ENCODE measurements at places on chromosomes 5 and 9. TPM values are rescaled to one million over a fixed set of nuclear protein-coding genes. Genes with fewer than 3 reads are reported as not detected.

DNA sequence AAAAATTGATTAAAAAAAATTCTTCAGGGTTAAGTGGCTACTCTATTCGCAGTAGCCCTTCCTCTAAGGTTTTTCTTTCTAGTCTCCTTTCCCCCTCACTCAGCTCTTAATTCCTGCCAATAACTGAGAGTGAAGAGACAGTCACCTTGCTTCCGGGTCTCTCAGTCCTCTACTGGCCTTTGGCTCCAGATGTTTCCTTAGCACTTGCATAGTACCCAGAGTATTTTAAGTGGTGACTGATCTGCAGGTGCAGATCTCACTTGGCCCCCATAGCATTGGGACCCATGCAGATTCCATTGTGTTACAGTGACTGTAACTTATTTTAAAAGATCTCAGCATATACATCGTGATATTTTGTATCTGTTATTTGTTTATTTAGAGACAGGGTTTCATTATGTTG is 66.2 kb downstream of the GCNT1 start:
- DNase-seq = no peak

The SLC36A3 gene
- total RNA-seq = not detected

The GABRA1 gene
- not detected for total RNA-seq

DNA sequence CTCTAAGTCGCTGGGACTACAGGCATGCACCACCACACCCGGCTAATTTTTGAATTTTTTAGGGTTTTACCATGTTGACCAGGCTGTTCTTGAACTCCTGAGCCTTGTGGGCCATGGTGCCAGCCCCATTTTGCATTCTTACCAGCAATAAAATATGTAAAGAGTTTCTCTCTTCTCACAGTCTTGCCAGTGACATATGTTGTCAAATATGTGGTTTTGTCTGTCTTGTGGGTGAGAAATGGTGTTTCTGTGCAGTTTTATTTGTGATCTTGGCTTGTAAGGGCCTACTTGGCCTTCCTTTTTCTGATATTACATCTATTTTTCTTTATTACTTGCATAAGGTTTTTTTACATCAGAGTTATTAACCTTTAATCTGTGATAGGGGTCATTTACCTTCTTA is 47.1 kb downstream of the SPIN1 start:
- no peak for DNase-seq

GRCh38 chr5:74199436-74200210 is 440.9 kb downstream of the ENC1 start:
- DNase-seq = peak; percentile 69

The KIAA1958 gene
- 2.9 TPM for total RNA-seq

DNA sequence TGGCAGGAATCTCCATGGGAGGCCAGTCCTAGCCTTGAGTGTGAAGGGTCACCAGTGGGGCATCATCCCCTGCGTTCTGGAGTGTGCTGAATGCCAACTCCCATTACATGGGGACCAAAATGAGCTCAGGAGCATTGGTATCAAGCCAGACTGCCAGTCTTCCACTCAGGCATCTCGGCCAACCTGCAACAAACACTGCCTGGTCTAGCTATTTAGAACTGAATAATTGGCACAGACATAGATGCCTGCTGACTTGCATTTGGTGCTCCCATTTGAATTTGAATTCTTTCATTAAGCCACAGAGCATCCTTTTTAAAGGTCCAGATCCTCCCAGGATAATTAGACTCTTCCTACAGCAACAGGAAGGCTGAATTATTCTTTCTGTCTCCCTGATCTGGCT is 116.6 kb upstream of the ABCA1 start:
- DNase-seq = no peak

DNA sequence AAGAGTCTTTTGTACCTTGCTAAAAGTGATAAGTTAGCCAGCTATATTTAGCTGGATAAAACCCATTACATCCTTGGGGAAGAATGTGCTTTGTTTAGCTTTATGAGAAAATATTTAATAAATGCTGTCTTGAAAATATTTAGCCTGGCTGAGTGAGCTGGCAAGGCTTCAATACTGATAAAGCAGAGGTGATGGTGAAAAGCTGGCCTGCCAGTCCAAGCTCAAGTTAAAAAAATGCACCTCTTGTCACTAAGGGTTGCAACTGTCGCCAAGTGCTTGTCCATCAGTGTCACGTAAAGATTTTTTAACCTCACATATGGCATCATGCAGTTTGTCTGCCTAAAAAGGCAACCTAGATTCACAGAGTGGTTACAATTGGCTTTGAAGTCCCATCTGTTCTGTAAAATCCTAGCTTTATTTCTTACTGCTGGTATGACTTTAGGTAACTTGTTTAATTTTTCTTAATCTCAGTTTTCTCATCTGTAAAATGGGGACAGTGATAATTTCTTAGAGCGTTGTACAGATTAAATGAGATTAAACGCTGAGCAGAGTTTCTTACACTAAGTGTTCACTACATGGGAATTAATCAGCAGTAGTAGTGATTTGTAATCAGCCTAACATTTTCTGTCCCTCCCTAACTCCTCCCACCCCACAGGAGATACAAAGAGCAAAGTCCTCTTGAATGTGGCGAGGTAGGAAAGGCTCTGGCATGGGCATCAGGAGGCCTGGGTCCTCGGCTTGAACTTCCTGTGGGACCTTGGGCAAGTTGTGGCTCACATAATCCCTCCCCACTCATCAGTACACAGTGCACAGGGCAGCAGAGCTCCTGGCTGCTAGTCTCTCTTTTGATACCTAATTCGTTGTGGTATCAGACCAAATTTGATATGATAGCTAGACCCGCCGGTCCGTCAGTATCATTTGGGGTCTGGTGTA is 48.7 kb downstream of the PIK3R1 start:
- DNase-seq = peak; percentile 92

- no peak for DNase-seq
Measured at GRCh38 chr9:131492070-131492469, 10.6 kb upstream of the POMT1 start.

DNA sequence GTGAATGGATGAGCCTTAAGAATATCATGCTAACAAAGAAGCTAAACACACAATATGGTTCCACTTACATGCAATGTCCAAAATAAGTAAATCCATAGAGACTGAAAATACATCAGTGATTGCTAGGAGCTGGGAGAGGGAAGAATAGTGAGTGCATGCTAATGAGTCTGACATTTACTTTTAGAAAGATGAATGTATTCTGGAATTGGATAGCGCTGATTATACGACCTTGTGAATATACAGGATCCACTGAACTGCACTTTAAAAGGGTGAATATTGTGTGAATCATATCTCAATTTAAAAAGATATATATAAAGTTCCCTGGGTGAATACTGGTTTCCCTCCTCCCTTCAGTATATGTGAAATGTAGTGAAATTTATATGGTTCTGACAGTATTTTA is 46.2 kb downstream of the LOX start:
- no peak for DNase-seq

DNA sequence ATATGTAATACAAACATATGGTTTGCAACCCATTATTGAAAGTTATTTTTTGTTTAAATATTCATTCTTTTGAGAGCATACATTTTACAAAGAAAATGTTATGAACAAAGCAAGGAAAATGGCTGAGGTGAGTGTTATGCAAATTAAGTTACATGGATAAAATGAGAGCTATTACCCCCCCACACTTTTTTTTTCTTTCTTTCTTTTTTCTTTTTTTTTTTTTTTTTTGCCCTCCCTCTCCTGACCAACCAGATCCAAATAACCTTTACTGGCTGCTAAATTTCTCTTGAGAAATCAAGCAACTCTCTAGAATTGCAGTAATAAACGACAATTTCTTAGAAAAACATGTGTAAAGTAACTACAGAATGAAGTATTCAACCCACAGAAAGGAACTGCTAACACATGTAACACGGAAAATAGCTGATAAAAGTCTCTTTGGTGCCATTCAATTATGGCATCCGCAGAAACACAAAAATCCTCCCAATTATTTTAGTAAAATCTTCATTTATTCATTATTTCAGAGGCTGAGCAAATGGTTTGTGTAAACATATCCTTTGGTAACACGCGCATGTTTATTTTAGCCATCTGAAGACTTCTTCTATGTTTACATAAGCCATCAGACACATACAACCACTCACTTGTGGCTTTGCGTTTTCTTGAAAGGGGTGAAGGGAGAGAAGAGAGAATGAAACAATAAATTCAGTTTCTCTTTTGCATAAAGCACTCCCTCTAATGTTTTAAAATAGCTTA is 216.1 kb downstream of the NFIB start:
- DNase-seq = no peak

DNA sequence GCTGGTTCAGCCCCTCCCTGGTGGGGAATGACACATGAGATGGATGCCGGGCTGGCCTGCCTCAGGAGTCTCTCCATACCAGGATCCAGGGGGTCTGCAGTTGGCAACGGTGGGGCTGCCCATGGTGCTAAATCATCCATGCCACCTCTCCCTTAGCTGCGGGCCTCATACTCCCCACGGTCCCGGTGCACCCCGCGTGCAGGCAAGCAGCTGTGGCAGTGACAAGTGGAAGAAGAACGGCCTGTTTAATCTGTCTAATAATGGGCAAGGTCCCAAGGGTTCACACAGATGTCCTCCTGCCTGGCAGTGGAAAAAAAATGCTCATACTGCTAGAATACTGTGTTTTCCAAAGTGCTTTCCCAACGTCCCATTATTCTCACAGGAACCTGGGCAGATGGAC is 196.9 kb upstream of the PANK3 start:
- no peak for DNase-seq

- DNase-seq = peak; percentile 80
Measured at GRCh38 chr9:109316207-109316640, 4.6 kb downstream of the EPB41L4B start.

- peak; percentile 28 for DNase-seq
Measured at GRCh38 chr5:176578391-176578808, 29.3 kb downstream of the CDHR2 start.

DNA sequence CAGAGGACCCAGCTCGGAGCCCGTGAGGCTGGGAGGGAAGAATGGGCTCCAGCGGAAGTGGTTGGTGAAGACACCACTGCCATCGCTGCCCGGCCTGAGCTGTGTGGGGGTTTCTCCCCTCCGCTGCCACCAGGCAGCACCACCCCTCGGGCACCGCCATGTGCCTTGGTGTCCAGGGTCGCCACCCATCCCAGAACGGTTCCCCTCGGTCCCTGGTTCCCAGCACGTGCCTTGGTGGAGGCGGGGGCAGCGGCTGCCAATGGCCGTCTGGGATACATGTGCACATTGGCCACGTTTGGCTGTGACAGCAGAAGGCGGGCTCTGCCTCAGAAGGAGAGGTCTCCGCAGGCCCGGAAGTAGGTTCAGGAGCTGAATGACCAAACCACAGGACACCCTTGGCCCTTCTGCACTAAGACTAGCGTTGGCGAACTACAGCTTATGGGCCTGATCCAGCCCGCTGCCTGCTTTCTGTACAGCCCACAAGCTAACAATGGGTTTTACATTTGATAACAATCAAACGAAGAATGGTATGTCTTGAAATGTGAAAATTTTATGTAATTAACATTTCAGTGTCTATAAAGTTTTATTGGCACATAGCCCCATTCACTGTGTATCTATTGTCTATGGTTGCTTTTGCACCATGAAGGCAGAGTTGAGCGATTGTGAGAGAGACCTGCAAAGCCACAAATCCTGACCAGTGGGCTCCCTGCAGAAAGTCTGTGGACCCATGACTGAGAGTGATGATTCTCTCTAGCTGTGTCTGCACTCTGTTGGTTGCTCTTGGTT is 91.7 kb upstream of the RAPGEF1 start:
- no peak for DNase-seq

- no peak for DNase-seq
Measured at GRCh38 chr9:8864545-8864896, 1064.9 kb upstream of the DMAC1 start.

The RIMOC1 gene
- 30.9 TPM for total RNA-seq

GRCh38 chr5:168813184-168813968 is 234.2 kb upstream of the PANK3 start:
- DNase-seq = peak; percentile 15

GRCh38 chr5:44911501-44911900 is 102.8 kb downstream of the MRPS30 start:
- DNase-seq = no peak

The TBCA gene
- 344 TPM for total RNA-seq

DNA sequence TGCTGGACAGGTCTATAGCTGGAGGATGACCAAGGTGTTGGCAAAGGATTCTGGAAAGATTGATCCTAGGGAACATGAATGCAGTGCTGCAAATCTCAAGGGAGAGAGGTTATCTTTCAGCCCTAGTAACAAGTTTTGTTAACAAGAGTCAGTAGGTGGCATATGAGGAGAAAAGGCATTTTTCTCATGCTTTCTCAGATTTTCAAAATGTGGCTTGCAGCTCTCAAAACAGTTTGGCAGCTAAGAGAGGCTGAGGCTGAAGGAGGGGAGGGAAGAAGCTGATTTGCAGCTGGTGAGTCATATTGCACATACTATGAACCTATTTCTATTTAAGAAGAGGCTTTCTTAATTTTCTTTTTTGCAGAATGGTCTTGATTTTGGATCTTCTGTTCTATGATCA is 64.3 kb upstream of the PCA3 start:
- DNase-seq = peak; percentile 91

The DMRT3 gene
- not detected for total RNA-seq

GRCh38 chr9:78320875-78321496 is 24.1 kb downstream of the PSAT1 start:
- no peak for DNase-seq

DNA sequence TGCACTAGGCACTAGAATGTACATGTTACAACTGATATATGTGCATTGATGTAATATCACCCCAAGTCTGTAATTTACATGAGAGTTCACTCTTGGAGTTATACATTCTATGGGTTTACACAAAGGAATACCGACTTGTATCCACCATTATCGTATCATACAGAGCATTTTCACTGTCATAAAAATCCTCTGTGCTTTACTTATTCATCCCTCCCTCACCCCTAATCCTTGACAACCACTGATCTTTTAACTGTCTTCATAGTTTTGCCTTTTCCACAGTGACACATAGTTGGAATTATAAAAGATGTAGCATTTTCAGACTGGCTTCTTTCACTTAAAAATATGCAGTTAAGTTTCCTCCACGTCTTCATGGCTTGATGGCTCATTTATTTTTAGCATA is 11.1 kb upstream of the RFK start:
- no peak for DNase-seq

The PDE8B gene
- total RNA-seq = not detected

The SUSD3 gene
- total RNA-seq = 0.09 TPM

DNA sequence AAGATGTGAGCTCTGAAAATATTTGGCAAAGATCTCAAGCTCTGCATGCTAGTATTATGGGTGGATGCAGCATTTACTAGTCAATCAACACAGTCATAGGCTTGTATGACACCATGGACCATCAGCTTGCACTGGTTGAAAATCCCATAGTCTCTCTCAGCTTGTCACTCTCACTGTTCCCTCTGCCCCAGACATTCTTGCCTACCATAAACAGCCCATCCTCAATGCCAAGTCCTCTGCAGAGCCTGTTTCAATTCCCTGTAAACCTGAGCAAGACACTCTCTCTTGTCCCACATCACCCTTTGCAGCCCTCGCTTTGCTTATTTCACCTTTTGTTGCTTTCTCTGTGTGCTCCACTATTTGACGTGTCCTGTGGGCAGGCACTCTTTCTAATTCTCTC is 264.6 kb downstream of the ICE1 start:
- no peak for DNase-seq

DNA sequence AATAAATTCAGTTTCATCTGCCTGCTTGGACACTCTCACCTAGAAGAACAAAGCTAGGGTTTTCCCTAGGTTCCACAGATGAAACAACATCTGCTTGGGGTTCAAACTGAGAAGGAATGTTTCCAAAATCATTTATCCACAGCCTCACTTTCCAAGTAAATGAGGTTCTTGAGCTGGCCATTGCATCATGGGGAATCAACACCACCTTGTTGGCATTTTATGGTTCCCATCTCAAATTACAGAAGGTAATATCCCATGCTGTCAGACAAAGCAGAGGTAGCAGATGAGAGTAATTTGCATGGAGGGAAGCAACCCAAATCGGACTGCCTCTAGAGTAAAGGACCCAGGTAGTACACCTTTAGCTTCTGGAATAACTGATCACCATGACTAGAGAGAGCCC is 10.5 kb upstream of the NR4A3 start:
- DNase-seq = no peak

The ITGA1 gene
- 26.7 TPM for total RNA-seq
